NCI-H1417 treated with DMSO at 0.1 percent for 48 hours (cell line): ENCODE measurements at places on chromosomes 4 and X.
A peak's percentile ranks its signal among the peaks of the same experiment; 100 is the strongest.

DNA sequence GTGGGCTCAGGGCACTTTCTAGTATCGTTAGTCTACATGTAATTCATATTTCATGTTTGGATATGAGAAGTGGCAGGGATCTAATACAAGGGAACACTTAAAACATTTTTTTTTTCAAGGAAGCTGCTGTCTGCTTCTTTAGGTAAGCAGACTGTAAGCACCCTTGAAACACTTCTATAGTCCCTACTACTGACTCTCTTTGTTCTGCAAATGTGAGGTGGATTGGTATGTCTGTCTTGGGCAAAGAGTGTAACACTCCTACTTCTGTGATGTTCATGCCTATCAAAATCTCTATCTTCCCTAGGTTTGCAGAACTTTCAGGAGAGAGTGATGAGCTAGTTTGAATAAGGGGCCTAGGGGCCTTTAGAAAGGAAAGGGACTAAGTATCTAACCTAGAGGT is 93.9 kb downstream of the ZNF330 start:
- DNase-seq, result no peak

DNA sequence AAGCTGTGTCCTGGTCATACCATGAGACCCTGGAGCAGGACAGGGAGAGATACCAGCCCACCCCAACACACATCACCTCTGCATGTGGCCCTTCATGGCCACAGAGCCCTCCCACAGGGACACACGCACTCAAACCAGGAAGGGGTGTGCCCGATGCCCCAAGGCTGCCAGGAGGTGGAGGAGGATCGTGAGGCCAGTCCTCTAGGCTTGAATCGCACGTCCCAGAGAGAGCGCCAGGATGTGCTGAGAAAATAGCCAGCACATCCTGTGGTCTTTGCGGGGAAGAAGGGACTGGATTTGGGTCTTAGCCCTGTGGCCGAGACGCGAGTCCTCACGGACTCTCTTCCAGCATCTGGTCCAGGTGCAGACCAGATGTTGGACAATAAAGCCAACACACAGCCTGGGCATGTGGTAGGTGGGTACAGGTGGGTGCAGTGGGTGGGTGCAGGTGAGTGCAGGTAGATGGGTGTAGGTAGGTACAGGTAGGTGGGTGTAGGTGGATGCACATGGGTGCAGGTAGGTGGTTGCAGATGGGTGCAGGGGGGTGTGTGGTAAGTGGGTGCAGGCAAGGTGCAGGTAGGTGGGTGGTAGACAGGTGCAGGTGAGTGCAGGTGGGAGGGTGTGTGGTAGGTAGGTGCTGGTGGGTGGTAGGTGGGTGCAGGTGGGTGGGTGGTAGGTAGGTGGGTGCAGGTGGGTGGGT is 94.3 kb upstream of the AFAP1 start:
- no peak for DNase-seq

GRCh38 chr4:11338956-11339782 is 89.5 kb downstream of the HS3ST1 start:
- no peak for DNase-seq

DNA sequence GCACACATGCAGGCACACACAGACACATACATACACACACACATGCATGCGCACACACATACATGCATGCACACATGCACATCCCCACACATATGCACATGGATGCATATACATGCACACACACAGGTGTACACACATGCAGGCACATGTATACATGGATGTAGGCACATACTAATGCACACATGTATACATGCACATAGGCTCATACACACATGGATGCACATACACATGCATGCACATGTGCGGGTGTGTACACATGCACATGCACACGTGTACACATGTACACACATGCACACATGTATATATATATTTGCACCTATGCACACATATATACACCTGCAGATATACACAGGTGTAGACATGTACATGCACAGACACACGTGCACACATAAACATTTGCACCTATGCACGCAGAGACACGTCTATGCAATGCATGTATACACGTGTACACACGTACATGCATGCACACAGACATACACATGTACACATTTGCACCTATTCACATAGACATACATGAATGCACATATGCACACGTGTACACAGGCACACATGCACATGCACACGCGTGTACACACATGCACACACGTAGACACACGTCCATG is 4.0 kb downstream of the PLCXD1 start:
- DNase-seq, result no peak

DNA sequence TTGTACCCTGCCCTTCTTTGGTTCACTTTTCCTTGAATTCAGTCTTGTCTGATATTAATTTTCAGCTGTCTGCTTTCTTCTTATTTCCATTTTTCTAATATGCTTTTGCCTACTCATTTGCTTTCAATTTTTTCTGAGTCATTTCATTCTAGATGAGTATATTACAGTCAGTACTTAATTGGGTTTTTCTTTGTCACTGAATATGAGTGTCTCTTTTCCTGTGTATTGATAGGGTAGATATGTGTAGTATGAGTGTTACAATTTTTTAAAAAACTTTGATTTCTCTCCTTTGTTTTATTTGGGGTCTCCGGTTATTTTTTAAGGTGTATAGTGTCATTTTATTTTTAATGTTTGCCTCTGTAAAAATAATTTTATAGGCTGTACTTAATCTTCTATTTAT is 222.2 kb downstream of the IDS start:
- no peak for DNase-seq

DNA sequence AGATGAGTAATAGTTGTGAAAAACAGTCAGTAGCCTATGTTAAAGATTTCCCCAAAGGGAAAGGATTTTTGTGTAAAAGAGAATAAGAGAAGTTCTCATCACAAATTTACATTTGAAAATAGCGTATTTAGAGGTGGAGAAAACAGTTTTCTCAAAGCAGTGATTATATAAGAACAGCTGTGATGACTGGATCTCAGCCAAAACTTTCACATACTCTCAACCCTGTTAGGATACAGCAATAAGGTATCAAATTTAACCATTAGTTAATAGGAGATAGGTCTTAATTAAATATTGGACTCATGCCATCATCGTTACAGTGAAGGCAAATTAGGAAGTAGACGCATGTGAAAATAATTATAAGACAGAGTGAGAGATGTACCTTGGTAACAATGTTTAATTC is 622.7 kb downstream of the PCDH18 start:
- peak; percentile 77 for DNase-seq

DNA sequence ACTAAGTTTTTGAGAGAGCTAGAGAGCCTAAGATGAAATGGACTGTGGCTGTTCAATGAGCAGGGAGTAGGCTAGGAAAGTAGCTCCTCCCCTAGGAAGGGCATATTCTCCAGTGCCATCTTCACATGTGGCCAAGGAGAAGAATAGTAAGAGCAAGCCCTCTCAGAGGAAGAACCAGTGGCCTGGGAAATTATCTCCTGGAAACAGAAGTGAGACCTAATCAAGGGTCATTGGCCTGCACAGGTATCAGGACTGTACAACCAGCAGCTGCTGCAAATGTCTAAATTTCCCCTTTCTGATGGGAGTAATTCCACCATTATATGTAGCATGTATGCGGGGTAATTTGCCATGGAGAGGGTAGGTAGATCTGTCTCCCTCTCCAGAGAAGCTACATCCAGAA is 334.8 kb upstream of the RASGEF1B start:
- no peak for DNase-seq

DNA sequence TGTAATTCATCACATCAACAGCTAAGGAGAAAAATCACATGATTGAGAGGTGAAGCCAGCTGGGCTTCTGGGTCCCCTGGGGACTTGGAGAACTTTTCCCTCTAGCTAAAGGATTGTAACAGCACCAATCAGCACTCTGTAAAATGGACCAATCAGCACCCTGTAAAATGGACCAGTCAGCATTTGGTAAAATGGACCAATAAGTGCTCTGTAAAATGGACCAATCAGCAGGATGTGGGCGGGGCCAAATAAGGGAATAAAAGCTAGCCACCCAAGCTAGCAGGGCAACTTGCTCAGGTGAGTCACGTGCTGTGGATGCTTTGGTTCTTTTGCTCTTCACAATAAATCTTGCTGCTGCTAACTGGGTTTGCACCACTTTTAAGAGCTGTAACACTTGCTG is 1248.3 kb downstream of the PCDH18 start:
- DNase-seq, result no peak

DNA sequence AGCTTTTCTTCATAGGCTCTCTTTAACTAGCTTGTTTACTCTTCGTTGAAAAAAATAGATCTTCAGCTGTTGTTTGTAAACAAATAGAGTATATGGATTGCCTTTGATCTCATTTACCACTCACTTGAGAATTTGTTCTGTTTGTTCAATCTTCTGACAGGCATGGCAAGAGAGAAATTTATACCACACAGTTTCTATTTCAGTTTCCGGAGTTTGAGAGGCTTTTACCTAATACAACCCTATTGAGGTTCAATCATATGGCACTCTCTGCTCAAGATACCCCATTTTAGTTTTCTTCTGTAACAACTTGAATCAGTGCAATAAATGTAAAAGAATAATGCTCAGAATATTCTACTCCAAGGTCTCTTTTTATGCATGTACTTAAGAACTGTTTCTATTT is 148.0 kb downstream of the EMCN start:
- DNase-seq, result no peak

DNA sequence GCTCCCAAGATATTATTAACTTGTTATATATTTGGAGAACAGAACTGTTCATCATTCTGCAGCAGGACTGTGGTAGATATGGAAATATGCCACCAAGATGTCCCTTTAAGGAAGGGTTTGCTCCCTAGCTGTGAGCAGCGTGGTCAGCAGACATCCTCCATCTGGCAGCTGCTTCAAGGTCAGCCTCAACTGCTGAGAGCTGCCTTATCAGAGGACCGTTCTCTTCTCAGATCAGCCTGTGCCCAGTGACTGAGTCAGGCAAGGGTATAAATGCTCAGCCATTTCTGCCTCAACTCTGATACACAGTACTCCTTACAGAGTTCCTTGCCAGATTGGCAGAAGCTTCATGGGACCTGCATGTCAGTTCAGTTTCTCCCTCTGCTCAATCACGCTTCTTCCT is 63.4 kb upstream of the MAGEB2 start:
- no peak for DNase-seq

DNA sequence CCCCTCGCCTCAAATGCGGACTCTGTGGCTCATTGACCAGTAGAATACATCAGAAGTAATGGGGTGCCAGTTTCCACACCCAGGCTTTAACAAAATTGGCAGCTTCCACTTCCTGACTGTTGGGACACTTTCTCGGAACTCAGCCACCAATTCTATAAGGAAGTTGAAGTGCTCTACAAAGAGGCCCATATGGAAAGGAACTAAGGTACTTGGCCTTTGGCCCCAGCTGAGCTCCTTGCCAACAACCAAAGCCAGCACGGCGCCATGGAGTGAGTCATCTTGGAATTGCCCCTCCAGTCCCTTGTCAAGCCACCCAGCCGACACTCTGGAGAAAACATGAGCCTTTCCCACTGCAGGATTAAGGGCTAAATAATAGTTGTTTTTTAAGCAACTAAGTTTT is 262.2 kb upstream of the INTU start:
- DNase-seq, result no peak

- no peak for DNase-seq
Measured at GRCh38 chrX:134746410-134746785, 88.1 kb upstream of the PLAC1 start.
